ENCODE measurements at places on chromosomes 6 and 20.

DNA sequence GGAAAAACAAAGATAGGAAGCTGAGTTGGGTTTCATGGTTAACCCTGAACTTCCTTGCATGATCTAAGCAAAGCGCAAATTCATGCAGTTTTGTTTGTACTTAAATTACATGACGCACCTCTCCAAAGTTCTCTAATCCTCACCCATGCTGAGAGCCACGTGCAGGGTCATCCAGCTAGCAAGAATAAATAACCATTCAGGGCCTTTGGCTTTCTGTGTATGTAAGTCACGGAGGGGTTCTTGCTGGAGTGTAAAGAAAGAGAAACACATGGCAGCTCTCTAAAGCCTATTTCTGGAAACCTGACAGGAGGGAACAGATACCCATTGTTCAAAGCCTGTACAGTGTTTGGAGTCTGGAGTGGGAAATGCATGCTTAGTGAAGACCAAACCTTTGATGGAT lies 171.7 kb upstream of the CCN2 start:
- no peaks in the 10 kb centered on the region for H3K36me3 ChIP-seq
- no peak for DNase-seq
- H3K4me3 ChIP-seq: no peak overlapping the region
- no peaks in the 10 kb centered on the region for H3K27me3 ChIP-seq

- H3K4me3 ChIP-seq: no peak overlapping the region
- no peaks in the 10 kb centered on the region for H3K4me1 ChIP-seq
- no peaks in the 10 kb centered on the region for H3K36me3 ChIP-seq
- no peak overlapping the region for H3K27ac ChIP-seq
- H3K27me3 ChIP-seq: no peaks in the 10 kb centered on the region
Observed at GRCh38 chr6:36716476-36717093, 19.0 kb downstream of the RAB44 start.

GRCh38 chr6:24522228-24523176 lies 27.7 kb downstream of the ALDH5A1 start:
- DNase-seq: peak; percentile 69
- peaks cover 25% of the 10 kb centered on the region for H3K36me3 ChIP-seq
- H3K27ac ChIP-seq: peak overlapping the region; percentile 86
- H3K27me3 ChIP-seq: no peaks in the 10 kb centered on the region
- no peak overlapping the region for H3K4me3 ChIP-seq

DNA sequence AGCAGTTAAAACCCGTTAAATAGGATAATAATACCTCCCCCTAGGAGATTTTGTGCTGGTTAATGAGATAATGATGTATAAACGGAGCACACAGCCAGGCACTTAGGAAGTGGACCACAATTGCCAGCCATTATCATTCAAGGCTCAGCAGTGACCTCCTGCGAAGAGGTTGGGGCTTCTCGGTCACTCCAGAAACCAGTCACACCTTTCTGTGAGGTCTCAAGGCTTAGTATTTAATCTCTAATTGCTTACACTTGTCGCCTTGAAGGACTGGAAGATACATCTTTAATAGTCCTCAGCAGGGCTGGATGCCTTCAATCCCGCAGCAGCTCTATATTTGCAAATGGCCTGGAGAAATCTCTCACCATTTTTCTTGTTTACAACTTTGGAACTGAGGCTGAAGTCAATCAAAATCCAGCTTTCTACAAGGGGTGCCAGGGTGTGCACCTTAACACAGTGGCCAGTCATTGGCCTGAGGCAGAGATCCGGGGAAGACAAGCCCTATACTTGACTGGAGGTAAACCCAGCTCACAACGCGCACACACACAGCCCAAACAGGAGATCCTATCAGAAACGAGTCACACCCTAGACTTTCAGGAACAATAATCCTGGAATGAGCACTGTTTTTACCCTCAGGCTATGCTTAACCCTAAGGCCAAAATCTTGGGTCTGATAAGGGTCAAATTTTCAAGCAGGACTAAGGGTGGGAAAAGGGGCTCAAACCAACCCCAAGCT lies 1.2 kb downstream of the POU5F1 start:
- H3K4me1 ChIP-seq: no peaks in the 10 kb centered on the region
- DNase-seq: no peak
- no peak overlapping the region for H3K4me3 ChIP-seq
- no peaks in the 10 kb centered on the region for H3K27me3 ChIP-seq
- peaks cover 7% of the 10 kb centered on the region for H3K36me3 ChIP-seq

GRCh38 chr20:42368910-42369309 lies 750.7 kb upstream of the CHD6 start:
- H3K27me3 ChIP-seq: peaks cover 20% of the 10 kb centered on the region
- no peak overlapping the region for H3K4me3 ChIP-seq
- no peak overlapping the region for H3K27ac ChIP-seq

DNA sequence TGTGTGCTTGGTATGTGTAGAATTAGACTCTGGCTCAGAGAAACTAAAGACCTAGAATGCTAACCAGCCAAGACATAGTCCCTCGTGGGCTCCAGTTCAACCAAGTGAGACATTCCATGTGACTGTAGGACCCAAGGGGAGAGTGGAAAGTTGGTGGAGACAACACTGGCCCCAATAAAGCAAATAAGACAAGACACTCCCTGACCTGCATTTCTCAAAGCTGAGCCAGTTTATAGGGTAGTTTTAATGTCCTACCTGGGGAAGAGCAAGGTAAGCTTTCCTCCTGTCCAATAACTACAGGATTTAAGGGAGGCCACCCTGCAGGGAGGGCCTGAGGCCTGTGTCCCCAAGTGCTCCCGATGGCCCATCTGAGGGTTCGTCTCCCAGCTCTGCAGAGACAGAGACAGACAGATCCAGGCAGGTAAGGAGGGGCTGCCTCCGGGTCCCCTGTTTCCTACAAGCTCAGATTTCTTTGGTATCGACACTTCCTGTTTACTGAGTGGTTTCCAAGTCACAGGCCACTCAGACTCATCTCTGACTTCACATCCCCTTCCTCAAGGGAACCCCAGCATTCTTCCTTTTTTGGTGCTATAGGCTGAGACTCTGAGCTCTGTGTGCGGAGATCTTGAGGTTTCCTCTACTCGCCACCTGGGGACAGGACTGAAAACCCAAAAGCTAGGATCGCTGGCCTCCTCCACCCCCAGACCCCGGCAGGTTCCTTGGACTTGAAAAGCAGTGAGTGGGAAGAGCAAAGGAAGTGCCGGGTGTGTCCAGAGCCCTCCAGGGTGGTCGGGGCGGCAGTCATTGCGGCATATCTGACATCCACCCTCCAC lies 92.4 kb downstream of the PRND start:
- no peak overlapping the region for H3K4me3 ChIP-seq
- H3K27me3 ChIP-seq: no peaks in the 10 kb centered on the region
- no peak overlapping the region for H3K27ac ChIP-seq
- DNase-seq: peak; percentile 18
- H3K36me3 ChIP-seq: no peaks in the 10 kb centered on the region
